ENCODE measurements at places on chromosomes 12 and 14.
A peak's percentile ranks its signal among the peaks of the same experiment; 100 is the strongest.

DNA sequence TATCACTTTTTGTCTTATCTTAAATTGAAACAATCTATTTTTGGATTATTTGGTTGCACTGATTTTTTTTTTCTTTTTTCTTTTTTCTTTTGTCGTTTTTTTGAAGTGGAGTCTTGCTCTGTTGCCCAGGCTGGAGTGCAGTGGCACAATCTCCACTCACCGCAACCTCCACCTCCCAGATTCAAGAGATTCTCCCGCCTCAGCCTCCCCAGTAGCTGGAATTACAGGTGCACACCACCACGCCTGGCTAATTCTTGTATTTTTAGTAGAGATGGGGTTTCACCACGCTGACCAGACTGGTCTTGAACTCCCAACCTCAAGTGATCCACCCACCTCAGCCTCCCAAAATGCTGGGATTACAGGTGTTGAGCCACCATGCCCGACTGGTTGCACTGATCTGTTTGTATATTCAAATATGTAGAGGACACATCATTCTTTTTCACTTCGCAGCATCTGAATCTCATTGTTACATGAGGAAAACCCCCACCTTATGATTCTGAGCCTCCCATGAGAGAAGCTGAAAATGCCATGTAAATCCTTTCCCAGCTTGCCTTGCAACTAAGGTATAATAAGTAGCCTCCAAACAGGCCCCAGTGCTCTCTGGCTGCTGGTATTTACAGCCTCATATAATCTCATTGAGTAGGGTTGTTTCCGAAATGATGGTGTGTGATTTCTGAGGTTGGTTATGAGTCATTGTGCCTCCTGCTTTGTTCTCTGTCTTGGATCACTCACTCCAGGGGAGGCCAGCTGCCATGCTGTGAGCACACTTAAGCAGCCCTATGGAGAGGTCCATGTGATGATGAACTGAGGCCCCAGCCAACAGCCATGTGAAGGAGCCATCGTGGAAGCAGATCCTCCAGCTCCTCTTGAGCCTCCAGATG lies 5.2 kb upstream of the HSP90B1 start:
- no peak for DNase-seq

- DNase-seq = no peak
Measured at GRCh38 chr14:21077672-21078071, 7.6 kb downstream of the ARHGEF40 start.

GRCh38 chr12:9634177-9634803 lies 26.6 kb upstream of the KLRB1 start:
- DNase-seq = peak; percentile 71

DNA sequence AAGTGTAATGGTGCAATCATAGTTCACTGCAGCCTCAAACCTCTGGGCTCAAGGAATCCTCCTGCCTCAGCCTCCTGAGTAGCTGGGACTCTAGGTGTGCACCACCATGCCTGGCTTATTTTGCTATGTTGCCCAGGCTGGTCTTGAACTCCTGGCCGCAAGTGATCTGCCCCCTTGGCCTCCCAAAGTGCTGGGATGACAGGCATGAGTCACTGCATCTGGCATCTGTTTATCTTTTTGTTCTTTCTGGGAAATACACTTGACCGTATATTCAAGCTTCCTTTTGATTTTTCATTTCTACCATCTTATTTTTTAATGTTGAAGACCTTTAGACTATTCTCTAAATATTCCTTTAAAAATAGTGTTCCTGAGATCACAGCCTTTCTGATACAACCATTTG lies 82.4 kb upstream of the OSBPL8 start:
- no peak for DNase-seq

DNA sequence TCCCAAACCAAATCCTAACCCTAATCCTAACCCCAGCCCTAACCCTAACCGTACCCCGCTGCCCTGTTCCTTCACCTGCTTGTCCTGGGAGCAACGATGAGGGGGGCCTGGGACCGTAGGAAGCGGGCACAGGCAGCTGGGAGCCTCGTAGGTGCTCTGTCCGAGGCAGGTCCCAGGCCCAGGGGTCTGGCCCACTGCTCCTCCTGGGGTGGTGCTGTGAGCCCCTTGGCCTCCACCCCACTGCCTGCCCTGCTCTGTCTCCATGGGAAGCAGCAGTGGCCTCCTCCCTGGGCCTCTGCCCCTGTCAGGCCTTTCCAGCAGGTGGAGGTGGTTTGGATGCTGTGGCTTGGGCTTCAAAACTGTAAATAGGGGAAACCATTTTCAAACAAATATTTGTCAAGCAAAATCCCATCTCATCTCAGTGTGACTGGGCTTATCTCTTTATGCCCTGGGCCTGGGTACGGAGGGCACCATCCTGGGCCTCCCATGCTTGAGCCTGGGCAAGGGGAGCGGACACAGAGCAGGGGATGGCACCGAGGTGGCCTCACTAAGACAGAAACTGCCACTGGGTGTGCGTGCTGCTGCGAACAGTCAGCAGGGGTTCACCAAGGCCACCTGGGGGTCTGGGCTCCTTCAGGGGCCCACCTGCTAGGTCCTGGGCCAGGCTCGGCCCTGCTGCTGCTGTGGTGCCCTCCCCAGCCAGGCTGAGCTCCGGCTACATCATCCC lies 3.7 kb upstream of the BEGAIN start:
- no peak for DNase-seq

GRCh38 chr12:41856228-41856627 lies 288.4 kb downstream of the GXYLT1 start:
- no peak for DNase-seq

DNA sequence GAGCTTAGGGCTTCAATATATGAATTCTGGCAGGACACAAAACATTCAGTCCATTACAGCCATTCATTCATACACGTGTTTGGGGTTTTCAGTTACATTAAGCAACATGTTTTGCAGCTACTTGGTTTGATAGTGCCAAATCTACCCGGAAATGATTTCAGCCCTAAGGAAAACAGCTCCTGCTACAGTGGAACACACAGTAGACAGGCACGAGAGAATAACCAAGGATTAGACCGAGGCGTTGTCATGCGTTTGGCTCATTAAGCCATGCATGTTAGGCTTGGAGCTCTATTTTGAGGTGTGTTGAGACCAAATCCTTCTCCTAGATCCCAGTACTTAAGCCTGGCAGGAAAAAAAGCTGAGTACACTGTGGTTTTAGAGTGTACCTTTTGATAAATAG lies 177.4 kb downstream of the PRKCH start:
- no peak for DNase-seq

DNA sequence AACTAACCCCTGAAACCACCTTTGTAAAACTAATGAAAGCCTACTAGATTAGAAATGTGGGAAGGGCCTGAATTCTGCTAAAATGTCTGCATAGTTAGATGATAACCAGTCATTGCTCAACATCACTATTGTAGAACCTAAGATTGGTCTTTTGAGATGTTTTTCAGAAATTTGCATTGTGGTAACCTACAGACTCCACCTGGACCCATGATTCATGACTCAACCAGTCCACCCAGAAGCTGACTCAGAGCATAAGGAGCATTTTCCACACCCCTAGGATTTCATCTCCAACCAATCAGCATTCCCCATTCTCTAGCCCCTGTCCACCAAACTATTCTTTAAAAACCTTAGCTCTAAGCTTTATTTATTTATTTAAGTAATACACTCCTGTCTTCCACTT lies 30.4 kb upstream of the CHGA start:
- no peak for DNase-seq

DNA sequence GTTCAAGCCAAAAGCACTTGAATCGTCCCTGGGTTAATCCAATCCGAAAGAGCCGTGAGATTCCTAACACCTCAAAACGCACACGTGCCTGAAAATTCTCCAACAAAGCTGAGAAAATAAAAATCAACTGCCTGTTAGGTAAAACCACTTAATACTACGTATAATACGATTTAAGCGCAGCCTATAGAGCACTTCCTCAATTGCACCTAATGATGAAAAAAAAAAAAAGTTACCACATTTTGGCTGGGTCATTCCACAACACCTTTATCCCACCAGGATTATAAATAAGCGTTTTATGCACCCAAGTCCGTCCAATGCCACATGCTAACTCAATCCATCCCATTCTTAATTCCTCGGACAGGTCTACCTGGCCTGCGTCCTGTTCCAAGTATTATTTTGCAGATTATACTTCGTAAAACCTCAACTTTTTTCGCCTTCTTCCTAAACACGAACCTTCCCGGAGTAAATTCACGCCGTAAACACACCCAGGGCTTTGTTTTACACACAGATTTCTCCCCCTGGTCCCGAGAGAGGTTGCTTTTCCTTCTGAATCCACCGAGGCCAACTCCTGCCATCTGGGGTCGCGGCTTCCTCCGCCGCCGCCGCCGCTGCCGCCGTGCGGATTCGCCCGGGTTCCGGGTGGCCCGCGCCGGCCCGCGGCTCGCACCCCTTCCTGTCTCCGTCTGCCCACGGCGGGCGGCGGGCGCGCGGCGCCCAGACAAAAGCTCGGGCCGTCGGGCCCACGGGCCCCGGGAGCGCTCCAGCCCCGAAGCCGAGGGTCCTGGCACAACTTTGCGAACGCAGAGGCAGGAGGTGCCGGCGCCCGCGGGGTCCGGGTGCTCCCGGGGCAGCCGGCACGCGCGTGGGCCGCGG lies 66.2 kb downstream of the RNF34 start:
- DNase-seq = no peak

GRCh38 chr14:31560759-31561154 lies 447 bp upstream of the NUBPL start:
- DNase-seq = no peak

GRCh38 chr12:106049105-106049504 lies 89.6 kb downstream of the NUAK1 start:
- no peak for DNase-seq

- DNase-seq = no peak
Measured at GRCh38 chr12:68162374-68162773, 2.8 kb upstream of the IFNG start.

DNA sequence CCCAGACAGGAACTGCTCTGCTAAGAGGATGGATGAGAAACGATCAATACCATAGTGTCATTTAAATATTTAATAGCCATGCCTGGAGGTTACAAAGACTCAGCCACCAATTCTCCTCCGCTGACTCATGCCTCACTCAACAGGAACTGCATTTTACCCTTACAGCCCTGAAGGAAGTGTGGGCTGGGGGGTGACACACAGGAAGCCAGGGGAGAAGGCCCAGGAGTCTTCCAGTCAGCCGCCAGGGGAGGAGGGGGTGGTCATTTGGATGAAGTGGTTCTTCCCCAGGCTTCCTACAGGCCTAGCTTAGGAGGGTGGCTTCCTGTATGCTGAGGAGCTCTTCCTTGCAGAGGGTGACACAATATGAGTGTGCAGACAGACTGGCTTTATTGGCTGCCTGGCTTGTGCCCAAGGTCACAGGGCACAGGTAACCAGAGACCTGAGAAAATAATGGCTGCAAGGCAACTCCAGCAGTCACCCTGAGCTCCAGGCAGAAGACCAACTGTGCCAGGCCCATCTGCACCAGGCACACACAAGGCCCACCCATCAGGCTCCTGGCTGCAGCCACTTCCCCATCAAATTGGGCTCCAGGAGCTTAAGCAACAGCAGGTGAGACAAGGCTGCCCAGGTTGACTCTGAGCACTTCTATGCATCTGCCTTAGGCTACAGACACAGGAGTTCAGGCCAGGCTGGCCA lies 30.6 kb upstream of the RPLP0 start:
- peak; percentile 53 for DNase-seq

DNA sequence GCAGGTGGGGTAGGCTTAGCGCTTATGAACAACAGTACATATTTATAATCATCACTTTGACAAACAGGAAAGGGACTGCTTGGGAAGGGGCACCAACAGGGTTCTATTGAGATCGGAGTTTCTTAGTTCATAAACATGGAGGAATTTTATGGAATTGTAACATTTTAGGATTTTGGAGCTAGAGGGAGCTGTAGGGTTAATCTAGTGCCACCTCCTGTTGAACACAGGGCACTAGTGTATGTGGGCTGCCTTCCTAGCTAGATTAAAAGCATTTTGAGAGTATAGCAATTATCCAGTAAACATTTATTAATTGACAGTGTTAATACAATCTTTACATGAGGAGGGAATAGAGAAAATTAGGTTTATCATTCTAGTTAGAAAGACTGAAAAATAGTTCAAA lies 23.1 kb upstream of the TBC1D30 start:
- DNase-seq = no peak

- DNase-seq = no peak
Measured at GRCh38 chr12:43281563-43281962, 270.4 kb downstream of the ADAMTS20 start.

GRCh38 chr14:45201905-45202304 lies 51.1 kb downstream of the MIS18BP1 start:
- peak; percentile 1 for DNase-seq

DNA sequence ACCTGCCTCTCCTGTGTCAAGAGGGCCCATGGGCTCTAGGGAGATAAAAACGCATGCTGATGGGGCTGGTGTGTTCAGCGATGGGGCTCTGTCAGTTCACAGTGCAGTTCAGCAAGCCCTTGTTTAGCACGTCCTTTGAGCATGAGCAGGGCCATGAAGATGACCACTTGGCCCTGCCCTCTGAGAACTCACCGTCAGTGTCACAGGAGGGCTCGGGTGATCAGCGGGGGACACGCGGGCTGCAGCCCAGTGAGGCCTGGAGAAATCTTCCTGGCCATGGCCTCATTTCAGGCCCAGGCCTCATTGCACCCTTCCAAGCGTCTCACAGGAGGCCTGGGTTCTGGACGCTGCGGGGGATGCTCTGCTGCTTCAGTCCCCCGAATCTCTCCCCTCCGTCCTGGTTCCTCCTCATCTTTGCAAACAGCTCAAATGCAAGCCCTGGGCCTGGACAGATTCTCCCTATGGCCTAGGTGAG lies 181.6 kb downstream of the ADGRD1 start:
- no peak for DNase-seq

DNA sequence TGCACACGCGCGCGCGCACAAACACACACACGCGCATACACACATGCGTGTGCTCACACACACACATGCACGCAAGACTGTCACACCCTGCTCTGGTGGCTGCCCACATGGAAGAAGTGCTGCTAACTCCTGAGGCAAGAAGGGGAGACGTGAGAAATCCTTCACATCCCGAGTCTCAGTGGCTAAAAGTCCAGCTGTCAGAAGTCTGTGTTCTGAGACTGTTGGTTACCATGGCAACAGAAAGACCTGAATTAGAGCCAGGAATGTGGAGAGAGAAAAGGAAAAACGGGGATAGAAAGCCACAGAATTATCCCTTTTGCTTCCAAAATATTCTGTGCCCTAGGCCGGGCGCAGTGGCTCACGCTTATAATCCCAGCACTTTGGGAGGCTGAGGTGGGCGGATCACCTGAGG lies 71.2 kb downstream of the PPFIBP1 start:
- DNase-seq = no peak

DNA sequence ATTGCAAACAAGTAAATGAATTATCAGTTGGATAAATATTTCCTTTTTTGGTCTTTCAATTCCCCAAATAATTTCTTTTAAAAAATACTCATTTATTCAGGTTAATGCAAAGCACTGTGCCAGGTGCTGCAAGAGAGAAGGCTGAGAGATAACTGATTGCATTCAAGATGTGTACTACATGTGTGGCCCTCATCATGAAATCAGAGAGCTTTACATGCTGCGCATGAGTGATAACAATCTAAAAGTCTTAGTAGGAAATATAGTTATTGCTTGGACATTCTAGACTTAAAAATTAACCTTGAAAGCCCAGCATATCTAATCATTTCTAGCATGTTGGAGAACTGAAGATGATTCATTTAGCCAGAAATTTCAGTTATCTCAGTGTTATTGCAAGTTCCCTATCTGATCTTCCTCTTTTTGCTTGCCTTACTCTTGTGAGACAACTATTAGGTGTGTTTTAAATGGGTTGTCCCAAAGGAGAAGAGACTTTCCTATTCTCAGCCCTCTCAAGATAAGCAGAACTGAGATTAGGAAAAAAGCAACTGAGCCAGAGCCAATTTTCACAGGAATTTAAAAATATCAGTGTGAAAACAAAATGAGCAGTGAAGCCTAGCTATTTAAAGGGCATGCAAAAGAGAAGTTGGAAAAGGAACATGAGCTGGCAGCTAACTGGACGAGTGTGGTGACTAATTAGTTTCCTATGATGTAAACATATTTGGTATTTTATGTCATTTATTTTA lies 60.9 kb downstream of the PLEKHA5 start:
- DNase-seq = no peak

Data from T-helper 1 cell (primary cell).